ENCODE measurements at places on chromosomes 2 and 18. TPM values are rescaled to one million over a fixed set of nuclear protein-coding genes. Genes with fewer than 3 reads are reported as not detected.

GRCh38 chr2:40344364-40344763 lies 107.5 kb downstream of the SLC8A1 start:
- DNase-seq, result no peak

ATP6V1B1 gene
- total RNA-seq, result 1.3 TPM

GORASP2 gene
- total RNA-seq, result 63.1 TPM

DNA sequence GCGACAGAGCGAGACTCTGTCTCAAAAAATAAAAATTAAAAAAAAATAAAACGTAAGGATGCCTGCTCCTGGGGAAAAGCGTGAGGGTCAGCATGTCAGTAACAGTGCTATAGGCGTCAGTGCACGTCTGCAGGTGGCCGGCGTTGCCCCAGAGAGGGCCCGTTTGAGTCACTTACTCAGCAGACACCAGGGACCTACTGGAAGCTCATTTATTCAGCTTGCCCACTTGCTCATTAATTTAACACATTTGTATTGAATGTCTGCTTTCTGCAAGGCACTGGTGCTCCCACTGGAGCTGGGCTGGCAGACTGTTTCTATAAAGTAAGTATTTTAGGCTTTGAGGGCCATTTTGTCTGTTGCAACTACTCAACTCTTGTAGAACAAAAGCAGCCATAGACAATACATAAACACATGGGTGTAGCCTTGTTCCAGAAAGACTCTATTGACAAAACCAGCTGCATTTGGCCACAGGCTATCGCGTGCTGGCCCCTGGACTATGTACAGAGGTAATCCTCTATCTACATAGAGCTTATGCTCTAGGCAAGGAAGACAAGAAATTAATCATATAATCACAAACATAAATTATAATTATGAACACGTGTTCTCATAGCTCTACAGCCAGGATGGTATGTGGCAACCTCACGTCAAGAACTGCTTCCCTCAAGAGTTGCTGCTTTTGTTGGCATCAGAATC lies 73.2 kb downstream of the KLHL29 start:
- DNase-seq, result no peak

- no peak for DNase-seq
These were observed 20.5 kb downstream of the ARHGAP25 start for GRCh38 chr2:68755071-68755470.

GRCh38 chr18:63087421-63088230 lies 231.9 kb downstream of the BCL2 start:
- DNase-seq, result no peak

GRCh38 chr2:85861650-85862049 lies 27.1 kb downstream of the ST3GAL5 start:
- no peak for DNase-seq

C1QL2 gene
- total RNA-seq, result not detected

SKOR2 gene
- not detected for total RNA-seq
